ENCODE measurements at places on chromosomes 5 and 9.

- no peak for DNase-seq
Measured at GRCh38 chr5:181084621-181085195, 44.6 kb downstream of the BTNL9 start.

GRCh38 chr5:10896016-10896415 lies 135.0 kb upstream of the DAP start:
- DNase-seq = no peak

DNA sequence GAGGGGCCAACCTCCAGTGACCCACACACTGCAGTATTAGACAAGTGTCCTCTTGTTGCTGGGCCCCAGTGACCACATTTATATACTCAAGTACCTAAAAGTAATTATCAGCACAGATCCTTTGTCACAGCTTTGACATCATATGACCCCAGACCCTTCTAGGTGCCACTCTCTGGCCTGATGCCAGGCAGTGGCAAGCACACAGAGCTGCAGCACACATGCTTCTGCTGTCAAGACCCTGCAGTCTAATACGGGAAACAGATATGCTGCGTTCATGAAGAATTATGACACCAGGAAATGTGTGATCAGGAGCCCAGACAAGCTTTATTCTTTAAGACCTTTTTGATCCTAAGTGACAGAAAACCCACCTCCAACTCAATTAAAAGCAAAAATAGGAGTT lies 63.8 kb upstream of the AFAP1L1 start:
- DNase-seq = no peak

- no peak for DNase-seq
Measured at GRCh38 chr9:124369231-124369797, 45.9 kb downstream of the PSMB7 start.

GRCh38 chr9:86470326-86470725 lies 116.1 kb upstream of the TUT7 start:
- no peak for DNase-seq

GRCh38 chr5:139955616-139956273 lies 87.4 kb downstream of the NRG2 start:
- no peak for DNase-seq

DNA sequence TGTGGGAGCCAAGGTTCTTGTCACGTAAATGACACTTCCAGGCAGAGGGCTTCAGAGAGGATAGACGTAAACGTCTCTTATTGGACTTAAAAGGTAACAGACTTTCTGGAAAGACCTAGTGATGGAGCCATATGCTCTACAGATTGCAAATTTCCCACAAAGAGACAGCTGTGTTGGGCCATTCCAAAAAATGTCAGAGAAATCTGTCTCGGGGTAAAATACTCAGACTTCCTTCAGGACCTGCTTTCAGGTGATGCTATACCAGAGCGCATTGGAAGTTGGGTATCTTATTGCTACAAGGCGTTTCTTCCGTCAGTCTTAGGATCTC lies 29.2 kb downstream of the PROP1 start:
- DNase-seq = no peak

DNA sequence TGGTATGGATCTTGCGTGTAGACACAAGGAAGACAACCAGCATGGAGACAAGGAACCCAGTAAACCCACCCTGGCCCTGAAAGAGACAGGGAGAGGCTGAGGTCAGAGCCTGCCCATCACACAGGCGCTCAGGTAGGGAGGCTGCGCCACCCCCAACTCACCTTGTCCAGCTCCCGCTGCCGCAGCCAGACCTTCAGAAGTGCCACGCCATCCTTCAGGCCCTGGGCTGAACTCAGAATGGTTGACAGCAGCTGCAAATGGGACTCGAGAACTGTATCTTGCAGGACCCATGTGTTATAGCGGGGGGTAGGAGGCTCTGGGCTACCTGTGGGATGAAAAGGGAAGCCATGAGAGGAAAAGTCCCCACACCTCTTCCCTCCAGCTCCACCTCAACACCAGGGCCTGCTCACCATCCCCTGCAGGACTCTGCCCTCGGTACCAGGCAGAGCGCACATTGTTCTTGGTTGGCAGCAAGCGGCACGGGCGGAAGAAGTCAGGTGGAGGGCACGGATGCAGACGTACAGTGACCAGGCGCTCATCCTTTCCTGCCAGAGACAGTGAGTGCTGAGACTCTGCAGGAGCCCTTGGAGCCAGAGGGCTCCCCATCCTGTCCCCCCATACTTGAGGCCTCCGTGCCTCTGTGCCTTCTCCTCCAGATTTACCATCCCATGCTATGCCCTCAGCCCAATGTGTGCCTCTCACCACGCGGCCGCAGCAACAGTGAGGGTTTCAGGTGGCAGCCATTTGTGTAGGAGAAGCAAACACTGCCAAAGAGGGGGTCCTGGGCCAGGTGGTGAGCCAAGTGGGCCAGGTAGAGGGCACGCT lies 4.7 kb downstream of the NOL6 start:
- no peak for DNase-seq

DNA sequence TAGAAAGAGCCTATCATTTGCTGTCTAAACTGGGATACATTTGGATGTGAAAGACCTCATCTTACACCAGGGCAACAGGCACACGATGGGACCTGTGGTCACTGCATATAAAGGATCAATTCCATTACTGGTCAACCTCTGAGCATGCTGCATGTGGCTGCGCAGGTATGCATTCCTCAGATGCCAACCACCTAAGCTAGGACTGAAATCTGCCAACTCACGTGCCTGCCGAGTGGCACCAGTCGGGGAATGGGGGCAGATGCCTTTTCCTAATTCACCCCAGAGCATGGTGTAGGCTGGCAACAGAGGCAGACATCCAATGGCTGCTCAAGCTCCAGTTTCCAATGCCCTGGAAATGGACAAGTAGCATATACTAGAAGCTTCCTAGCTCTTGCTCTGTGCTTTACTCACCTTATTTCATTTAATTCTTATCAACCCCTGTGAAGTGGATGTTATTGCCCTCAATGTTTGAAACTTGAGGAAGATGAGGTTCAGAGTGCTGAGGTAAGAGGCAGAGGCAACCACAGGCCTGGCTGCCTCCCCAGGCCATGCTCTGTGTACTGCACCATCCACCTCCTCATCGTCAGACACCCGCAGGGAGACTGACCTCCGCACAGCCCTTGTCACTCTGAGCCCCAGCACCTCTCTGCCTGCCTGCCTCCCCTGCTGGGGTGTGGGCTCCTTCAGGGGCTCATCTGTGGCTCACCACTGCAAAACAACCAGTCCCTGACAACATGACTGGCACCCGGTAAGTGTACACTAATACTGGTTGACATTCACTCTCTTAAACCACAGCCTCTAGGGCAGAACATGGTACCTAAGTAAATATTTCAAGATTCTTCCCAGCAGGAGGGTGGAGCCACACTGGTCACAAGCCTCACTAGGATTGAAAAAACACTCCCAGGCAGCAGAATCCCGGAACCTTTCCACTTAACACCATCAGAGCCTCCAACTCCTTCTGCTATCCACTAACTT lies 228.5 kb downstream of the CRB2 start:
- DNase-seq = no peak

DNA sequence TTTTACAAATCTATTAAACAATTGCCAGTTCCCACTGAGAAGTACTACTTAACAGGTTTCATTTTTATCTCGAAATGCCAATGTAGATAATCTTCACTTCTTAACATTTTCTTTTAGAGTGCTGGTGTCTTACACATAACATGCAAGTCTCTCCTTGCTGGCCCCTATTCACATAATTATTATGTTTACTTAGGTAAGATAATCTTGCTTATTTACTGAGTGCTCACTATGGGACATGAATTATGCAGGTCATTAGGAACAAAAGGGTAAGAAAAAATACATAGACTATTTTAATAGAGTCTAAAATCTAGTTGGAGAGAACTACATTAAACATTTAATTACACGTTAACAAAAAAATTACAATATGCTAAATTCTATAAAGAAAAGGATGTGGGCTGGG lies 328.4 kb downstream of the PRR16 start:
- no peak for DNase-seq

- DNase-seq = no peak
Measured at GRCh38 chr5:132561601-132562000, 4.8 kb downstream of the RAD50 start.

DNA sequence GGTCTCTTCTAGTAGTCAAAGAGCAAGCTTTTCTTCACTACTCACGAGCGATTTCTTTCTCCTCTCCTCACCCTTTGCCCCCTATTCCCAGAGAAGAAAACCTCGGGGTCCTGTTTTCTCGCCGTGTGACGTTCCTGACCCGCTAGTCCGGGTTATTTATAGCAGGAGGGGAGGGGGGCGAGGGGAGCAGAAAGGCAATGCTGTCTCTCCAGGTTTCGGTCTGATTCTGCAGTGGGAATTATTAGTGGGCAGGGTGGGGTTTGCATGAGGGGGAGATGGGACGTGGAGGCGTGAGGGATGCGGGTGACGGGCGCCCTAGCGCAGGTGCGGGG lies 847 bp upstream of the GABRB2 start:
- no peak for DNase-seq

DNA sequence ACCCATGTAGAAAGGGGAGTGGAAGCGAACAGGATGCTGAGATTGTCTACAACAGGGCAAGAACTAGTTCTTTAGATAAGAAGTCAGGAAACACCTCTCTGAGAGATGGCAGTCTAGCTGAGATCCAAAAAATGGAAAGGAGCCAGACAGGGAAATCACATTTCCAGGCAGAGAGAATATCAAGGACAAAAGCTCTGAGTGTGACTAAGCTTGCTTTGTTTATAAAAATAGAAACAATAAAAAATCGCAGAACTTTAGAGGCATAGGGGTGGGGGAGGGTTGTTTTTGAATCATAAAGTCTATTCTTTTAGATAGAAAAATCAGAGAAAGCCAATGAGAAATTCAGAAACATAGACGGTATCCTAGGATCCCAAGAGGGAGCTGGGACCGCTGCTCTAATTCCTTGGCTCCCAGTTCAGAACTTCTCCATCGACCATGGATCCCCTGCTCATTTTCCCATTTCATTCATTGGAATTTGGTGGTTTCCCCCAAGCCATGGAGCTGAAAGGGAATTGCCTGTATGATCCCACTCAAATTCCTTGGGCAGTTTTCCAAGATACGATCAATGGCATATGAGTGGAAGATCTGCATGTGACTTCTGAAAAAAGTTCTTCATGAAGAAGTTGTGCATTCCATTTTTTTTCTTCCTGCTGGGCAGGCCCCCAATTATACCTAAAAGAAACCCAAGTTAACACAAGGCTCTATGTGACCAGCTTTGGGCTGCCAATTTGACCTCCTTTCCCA lies 182.0 kb downstream of the GRIA1 start:
- no peak for DNase-seq

- no peak for DNase-seq
Measured at GRCh38 chr9:130382096-130382495, 62.7 kb upstream of the ASS1 start.

GRCh38 chr5:95973793-95974325 lies 12.2 kb upstream of the ELL2 start:
- DNase-seq = no peak

DNA sequence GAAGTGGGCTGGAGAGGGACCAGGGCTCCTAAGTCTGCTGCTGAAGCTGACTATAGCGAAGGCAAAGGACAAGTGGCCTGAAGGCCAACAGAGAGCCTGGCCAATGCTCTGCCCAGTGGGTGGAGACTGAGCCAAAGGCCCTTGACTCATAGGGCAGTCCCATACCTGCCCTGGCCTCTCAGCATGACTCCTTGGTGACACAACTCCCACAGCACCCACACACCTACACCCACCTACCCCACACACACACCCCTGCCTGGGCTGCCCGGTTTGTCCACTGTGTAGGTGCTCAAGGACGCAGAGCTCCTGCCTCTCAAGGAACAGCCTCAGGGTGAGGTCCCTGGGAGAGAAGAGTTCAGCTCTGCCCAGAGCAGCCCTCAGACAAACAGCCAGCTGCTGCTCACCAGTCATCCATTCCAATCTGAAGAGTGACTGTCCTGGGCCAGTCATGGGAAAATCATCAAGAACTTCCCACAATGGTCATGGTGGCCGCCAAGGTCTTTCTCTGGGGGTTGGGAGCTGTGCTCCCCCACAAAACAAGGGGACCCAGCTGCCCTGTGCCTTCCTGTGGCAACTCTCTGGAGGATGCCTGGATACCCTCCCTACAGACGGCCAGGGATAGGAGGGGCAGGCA lies 5.0 kb downstream of the TNIP1 start:
- no peak for DNase-seq
